ENCODE measurements at places on chromosomes 7 and 10. TPM values are rescaled to one million over a fixed set of nuclear protein-coding genes. Genes with fewer than 3 reads are reported as not detected.

DNA sequence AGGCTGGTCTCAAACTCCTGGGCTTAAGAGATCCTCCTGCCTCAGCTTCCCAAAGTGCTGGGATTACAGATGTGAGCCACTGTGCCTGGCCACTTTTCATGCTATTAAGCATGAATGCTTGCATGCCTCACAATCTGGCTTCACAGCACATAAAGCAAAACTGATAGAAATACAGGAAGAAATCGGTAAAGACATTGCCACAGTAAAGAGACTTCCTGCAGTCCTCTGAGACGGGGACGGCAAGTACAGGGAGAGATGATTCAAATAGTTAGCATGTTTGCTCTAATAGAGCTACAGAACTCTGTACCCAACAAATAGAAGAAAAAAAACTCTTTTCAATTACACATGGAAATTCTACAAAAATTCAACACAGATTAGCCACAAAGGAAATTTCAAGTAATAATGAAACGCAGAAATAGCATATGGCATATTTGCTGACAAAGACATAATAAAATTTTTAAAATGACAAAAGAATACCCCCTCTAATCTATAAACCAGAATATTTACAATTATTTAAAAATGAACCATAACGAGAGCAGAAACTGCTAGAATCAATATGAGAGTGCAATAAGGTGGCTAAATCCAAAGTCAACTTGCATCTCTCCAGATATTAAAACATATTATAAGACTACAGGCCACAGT lies 32.3 kb downstream of the CARD11 start:
- peak; percentile 31 for DNase-seq

- no peak for DNase-seq
These were observed 14.3 kb upstream of the PRKAG2 start for GRCh38 chr7:151891182-151891581.

GRCh38 chr7:105454921-105455320 lies 66.2 kb upstream of the SRPK2 start:
- DNase-seq: no peak

The PAX4 gene
- total RNA-seq: not detected

DNA sequence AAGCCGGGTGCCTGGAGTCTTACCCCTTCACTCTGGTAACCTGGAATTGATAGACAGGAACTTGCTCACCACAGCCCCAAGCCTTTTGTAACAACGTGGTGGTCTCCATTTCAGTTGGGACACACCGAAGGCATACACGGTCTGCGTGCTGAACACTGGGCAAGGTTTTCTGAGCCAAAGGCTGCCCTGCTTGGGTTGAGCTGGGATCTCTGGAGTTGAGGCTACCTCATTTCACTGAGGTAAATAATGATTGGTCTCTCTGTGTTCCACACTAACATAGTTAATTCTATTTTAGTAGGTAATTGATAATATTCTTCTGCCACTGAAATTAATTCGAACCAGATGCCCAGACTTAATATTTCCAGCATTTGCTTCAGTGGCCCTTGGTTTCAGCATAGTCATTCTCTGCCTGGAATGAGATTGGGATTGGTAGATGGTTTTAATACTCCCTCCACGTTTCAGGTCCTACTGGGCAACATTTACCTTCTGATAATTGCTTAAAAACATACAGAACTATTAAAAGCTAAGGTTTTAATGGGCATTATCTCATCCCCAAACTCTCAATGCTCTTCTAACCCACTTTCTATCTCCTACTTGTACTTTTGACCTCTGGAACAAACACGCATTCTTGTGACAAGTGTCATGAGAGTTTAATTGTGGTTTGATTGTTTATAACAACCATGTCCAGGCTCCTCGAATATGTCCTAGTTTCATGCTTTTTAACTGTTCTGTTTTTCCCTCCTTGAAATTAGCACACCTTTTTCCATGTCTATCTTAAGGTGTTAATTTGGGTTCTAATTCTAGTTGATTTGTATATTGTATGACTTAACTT lies 202.3 kb upstream of the KLF6 start:
- no peak for DNase-seq

- no peak for DNase-seq
These were observed 3.7 kb downstream of the TRIL start for GRCh38 chr7:28954471-28954870.

DNA sequence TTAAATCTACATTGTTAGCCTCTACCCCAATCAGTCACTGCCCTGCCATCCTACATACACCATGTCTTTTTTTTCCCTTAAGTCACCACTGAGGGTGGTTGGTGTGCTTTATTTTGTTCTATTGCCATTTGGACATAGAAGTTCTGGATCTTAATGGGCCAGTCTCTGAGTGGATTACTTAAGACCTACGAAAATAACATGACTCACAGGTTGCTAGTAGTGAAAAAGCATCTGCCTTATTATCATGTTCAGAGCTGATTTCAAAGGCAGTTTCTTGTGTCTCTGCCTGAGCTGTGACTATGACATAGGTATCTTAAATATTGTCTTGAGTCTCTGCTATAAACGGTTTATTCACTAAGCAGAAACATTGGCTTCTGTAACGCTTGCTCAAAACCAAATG lies 410.8 kb downstream of the MDFIC start:
- DNase-seq: no peak

DNA sequence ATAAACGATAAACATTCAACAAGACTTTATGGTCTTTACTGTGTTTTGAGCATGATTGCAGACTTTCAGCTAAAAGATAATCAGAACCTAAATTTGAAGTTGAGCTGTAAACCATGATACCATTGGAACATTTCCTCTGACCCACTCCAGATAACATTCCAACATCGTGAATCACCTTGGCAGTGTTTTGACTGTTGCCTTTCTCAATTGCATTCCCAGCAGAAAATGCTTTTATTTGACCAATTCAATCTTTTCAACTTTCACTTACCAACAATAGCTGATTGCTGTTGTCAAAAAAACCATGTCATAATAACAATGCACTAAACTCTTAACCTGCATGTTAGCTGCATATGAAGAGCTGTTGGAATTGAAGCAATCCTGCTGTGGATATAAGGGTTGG lies 165.5 kb downstream of the MDFIC start:
- no peak for DNase-seq

GRCh38 chr7:411677-412312 lies 107.9 kb downstream of the PDGFA start:
- no peak for DNase-seq

GRCh38 chr7:36677769-36678437 lies 46.4 kb downstream of the AOAH start:
- peak; percentile 49 for DNase-seq

DNA sequence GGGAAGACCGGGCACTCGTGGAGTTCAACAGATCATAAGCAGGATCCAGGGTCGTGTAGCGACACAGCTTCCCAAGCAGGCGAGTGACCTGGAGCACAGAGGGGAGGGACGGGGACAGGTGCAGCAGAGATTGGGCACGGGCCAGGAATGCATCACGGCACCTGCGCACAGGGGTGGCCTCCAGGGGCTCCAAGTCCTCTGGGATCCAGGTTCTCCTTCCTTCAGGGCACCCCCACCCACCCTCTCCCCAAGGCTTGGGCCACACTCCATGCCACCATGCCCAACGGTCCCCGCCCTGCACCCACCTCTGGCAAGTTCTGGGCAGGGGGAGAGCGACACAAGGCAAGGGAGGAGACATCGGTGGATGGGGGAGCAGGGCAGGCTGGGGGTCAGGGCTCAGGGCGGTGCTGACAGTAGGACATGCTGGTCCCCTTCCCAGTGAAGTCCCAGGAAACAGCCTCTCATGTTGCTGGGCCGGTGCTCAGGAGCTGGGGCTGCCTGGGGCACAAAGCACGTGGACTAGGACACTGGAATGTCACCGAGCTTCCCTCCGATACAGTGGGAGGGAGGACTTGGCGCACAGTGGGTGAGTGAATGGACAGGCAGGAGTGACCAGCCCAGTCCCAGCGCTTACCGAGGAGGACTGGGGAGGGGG lies 597.3 kb downstream of the PTPRN2 start:
- DNase-seq: no peak

The ZPBP gene
- not detected for total RNA-seq

DNA sequence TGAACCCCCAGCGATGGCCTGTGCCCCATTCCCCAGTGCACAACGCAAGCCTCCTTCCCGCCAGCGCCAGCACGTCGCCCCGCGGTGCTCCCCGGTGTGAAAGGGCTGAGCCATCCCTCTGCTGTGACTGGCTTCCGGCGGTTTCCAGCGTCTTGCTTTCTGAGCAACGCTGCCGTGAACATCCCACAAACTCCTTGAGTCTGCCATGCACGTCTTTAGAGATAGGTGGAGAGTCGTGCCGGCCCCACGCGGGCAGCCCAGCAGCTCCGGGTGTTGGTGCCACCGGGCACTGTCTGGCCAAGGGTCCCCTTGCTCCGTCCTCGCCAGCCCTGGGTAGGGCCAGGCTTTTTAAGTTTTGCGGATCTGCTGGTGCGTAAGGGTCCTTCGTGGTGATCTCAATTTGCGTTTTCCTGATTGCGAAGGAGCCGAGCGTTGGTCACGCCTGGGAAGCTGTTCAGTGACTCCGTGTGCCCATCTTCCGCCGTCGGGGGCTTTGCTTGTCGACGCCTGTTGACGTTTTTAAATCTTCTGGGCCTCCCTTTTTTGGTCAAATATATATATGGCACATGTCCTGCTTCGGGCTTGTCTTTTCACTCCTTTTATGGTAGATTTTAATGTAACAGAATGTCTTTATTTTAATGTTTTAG lies 70.6 kb downstream of the FOXL3 start:
- DNase-seq: peak; percentile 65

DNA sequence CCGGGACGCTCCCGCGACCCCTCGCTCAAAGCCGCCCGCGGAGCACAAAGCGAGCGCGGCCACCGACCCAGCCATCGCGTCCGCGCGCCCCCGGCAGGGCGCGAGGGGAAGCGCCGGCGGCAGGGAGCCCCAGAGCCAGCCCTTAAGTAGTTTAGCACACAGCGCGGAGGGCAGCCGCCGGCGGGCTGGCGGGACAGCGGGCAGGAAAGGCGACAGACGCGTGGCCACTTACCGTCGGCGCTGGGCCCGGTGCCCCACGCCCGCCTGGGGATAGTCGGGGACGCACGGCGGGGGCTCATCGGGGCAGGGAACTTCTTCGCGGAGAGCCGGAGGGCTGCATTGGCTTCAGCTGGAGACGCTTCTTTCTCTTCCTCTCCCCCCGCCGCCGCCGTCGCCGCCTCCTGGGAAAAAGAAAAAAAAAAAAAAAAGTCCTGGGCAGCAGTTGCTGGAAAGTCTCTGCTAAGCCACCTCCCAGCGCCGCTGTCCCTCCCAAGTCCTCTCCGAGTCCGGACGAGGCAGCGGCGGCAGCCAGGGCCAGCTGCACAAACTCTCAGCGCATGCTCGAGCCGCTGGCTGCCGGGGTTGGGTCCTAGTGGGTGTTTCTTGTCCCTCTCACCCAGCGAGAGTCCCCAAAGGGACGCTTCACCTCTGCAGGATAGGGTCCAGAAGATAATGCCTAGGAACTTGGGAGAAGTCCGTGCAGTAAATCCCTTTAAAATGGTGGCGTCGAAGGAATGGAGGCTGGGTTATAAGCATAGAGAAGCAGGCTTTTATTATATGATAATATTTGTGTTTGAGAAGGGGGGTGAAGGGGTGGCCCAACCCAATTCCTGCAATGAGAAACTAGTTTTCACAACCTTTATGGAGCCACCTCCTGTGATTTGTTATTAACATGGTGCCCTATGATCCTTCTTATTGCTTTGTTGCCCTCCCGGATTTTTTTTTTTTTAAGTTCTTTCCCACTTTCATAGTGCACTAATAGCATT lies at the start of gene TSPAN12:
TSS of gene TSPAN12 (minus strand) at position 557 of the 986 bp plus-strand sequence. CDS start 1,381 bp downstream, outside the sequence.
- DNase-seq: peak; percentile 26

Data from natural killer cell (primary cell).